Activated T-cell treated with anti-CD3 and anti-CD28 coated beads, Interleukin-2, amount 50 U/mL, for 1 hour (primary cell): ENCODE measurements at places on chromosomes 7 and 10.

DNA sequence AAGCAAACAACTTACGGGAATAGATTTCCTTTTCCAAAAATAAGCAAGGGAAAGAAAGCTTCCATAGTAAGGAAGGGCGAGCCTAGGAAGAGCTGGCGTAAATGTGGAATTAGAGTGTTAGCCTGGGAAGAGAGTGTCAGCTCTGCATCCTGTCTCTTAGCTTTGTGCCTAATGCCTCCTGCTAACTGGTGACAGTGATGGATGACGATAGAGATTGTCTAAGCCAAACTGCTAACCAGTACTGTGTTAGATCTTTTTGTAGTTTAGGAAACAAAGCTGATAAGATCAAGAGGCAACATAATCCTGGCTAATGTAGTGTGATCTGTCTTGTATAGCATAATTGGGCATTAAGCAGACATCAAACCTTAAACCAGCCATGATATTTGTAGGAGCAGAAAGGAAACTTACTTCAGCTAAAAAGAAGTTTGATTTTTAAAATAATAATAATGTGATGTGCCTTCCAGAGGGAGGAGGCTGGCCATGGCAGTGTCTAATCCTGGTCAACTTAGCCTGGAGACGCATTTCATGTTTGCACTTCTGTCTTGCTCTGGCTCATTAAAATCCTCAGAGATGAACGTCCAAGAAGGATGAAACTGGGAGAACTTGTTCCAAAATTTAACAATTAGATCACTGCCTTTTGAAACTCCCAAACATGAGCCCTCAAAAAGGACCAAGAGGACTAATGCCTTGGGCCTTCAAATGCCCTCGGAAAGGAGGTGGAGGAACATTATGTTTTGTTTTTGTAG is 85.1 kb downstream of the FAM204A start:
- DNase-seq = no peak

- DNase-seq = no peak
Measured at GRCh38 chr10:33638374-33638773, 303.9 kb upstream of the NRP1 start.

- DNase-seq = no peak
Measured at GRCh38 chr10:76433161-76434005, 1002.0 kb downstream of the LRMDA start.

- DNase-seq = no peak
Measured at GRCh38 chr7:140655511-140656408, 15.1 kb upstream of the DENND2A start.

DNA sequence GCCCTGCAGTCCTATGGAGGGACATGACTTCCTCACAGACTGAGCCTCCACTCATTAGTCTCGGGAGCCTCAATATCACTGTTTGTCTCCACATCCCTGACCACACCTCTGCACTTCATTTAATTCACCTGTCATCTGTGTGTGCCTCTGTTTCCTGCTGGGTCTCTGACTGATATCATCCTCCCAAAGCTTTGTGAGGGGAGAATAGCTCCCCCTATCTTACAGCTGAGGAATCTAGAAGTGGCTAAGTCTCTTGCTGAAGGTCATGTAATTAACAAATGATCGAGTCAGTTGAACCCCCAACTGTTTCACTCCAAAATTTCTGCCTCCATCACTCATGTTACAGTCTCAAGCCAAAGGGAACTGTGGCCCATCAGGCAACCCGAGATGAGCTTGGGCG is 5.5 kb upstream of the CPXM2 start:
- no peak for DNase-seq

- DNase-seq = no peak
Measured at GRCh38 chr10:108597031-108597430, 1326.3 kb downstream of the XPNPEP1 start.

DNA sequence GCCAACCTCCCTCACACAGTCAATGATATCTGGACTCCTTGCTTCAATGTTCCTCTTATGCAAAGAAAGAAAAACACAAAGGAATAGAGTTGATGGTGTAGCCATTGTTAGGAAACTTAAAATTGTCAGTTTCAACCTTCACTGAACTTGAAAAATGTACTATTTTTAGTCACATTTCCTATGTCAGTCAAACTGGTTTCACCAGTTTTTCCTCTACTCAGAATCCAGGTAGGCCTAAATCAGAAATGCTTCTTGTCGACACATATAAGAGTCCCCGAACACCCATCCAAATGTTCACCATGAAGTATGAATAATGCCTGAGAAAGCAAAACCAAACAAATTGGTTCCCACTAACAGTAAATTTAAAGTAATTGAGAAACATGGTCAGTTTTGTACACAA is 42.4 kb upstream of the ZMYND11 start:
- DNase-seq = no peak

DNA sequence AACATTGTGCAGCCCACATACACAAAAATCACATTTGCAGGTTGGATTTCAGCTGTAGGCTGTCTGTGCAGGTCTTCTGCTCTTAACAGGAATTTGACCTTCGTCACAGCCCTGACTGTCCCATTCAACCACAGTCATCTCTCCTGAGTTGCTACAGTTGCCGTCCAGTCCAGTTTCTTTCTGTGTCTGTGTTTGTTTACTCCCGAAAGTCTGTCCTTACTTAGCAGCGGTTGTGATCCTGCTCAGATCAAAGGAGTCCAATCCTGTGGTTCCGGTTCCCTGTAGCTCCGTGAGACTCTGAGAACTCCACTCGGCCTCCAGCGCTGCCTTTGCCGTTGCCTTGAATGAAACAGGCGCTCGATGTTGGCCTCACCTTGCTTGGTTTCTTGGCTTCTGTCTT is 111.6 kb upstream of the GATA3 start:
- DNase-seq = no peak

GRCh38 chr7:19916046-19916445 is 142.6 kb upstream of the TMEM196 start:
- no peak for DNase-seq

DNA sequence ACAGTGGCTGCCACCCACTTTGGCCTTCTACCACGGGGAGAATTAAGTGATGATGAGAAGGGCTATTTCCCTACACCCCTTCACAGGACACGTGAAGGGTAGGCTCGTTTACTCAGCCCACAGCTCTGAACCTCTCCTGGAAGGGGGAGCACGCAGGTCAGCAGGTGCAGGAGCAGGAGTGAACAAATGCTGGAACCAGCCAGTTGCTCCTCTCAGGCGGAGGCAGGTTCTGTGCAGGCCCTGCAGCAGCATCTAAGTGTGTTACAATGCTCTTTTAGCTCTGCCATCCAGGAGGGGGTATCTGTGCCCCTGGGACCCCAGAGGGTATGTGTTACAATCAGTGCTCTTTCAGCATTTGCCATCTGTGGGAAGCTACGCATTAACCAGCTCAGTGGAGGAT is 61.2 kb downstream of the AHR start:
- no peak for DNase-seq

DNA sequence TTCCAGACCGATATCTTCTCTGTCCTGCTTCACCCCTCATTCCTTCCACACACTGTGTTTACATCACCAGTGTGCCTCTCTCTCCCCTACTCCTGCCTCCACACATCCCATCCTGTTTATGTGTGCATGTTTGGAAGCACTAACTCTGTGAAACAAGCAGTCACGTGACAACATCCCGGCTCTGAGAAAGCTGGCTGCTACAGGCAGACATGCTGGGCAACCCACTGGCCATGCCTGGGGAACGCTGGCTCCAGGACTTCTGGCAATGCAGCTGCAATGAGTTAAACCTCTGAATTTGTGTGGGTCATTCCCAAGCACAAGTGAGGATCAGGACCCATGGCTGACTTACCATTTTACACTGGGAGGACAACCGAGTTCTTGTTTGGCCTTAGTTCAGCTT is 74.0 kb downstream of the WNT2 start:
- DNase-seq = no peak

DNA sequence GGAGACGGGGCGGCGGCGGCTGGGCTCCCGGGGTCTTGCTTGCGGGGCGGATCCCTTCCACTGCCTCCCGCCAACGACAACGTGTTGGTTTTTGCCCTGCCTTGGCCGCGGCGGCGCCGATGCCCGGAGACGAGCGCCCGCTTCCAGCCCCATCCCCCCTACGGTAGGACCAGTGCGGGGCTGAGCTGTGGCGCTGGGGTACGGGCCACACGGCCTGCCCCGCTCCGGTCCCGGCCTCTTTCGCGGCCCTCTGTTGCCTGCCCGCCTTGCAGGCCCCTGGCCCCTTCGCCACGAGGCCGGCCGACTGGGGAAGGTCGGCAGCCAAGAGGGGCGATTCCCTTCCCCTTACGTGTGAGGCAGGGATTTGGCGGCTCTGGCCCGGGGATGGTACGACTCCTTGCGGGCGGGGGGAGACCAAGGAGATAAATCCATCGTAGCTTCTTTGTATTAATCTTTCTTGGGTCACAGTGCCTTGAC is 488 bp downstream of the EIF4H start:
- no peak for DNase-seq

GRCh38 chr10:32295027-32295426 is 51.9 kb downstream of the EPC1 start:
- no peak for DNase-seq

- peak; percentile 20 for DNase-seq
Measured at GRCh38 chr7:27191161-27191731, 6.2 kb upstream of the HOXA11 start.

DNA sequence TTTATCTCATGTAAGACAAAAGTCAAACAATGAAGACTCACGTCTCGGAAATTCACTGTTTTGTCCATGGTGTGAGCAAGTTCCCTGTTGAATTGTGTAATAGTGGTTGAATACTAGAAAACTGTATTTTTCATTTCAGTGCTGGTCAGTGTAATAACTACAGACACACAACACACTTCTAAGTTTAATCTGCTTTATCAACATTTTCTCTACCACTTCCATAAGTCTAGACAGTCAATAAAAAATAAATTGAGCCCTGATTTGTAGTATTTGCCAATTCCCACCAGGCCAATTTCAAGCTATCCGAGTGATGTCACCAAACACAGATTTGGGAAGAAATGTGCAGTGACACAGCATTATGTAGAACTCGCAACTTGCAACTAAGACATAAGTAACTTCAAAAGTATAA is 81.9 kb downstream of the GPR141 start:
- no peak for DNase-seq

- no peak for DNase-seq
Measured at GRCh38 chr7:27459731-27460053, 203.0 kb downstream of the HIBADH start.

DNA sequence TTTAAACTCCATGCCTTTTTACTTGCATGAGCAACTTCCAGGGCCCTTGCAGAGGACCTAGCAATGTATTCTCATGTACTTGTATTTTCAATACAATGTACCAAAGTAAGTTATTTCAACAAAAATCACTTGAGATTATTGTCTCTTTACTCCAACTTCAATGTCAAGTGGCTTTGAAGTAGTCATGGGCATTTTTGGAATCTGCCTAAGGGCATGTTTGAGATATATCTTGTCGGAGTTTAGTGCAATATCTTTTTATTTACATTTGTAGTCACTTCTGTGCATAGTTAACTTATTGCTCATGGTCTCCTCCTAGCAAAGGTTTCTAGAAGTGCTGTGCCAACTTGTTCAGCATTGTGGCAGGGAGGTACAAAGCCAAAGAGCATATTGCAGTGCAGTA is 508.7 kb upstream of the SEMA3D start:
- no peak for DNase-seq

DNA sequence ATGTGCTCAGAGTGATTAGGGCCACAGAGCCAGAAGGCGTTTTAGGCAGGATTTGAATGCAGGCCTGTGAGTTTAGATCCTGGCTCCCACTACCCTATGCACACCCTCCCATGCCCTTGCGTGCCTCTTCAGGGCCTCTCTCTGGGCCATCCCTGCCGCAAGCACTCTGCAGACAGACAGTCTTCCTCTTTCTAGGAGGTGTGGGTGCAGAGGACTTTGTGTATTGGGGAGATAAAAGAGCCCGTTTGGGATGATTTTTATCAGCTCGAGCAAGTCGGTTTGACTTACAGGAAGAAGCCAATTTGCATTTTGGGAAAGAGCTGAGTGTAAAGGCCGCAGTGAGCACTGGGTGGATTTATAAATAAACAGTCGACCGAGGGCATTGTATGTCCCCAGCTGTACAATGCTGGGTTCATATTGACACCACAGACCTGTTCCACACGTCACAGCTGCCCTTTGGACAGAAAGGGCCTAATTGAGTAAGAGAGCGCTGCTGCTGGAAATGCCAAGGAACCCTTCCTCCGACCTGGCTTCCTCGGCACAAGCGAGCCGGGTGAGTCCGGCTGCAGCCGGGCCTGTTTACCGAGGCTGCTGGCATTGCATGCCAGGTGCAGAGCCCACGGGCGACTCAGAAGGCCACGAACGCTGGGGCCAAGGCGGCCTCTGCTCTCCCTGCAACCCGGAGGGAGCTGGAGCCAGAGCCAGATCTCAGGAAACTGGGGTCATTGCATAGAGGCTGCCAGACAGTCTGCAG is 25.1 kb downstream of the ZMIZ1 start:
- no peak for DNase-seq

DNA sequence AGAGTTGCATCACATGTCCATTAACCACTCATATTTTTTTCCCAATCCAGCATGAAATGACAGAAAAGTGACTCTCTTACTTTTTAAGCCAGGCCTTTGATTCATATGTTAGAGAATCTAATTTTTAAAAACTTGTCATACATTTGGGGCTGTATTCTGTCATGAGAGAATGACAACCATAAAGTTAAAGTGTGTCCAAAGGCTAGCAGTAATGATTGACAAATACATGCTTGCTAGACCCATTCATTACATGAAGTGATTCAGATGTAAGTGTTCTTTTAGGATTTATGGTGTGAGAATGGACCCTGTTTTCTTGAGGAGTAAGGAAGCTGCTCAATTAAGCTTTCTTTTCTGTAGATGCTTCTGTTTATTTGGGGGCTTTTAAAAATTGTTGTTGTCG is 75.4 kb downstream of the CSTF2T start:
- no peak for DNase-seq

GRCh38 chr7:116499168-116500077 is at the start of gene CAV2:
CAV2 (plus strand) TSS chr7:116499738; CDS start chr7:116499782, 44 bp downstream.
- peak; percentile 27 for DNase-seq

- no peak for DNase-seq
Measured at GRCh38 chr7:47804767-47805545, 143.3 kb downstream of the PKD1L1 start.

DNA sequence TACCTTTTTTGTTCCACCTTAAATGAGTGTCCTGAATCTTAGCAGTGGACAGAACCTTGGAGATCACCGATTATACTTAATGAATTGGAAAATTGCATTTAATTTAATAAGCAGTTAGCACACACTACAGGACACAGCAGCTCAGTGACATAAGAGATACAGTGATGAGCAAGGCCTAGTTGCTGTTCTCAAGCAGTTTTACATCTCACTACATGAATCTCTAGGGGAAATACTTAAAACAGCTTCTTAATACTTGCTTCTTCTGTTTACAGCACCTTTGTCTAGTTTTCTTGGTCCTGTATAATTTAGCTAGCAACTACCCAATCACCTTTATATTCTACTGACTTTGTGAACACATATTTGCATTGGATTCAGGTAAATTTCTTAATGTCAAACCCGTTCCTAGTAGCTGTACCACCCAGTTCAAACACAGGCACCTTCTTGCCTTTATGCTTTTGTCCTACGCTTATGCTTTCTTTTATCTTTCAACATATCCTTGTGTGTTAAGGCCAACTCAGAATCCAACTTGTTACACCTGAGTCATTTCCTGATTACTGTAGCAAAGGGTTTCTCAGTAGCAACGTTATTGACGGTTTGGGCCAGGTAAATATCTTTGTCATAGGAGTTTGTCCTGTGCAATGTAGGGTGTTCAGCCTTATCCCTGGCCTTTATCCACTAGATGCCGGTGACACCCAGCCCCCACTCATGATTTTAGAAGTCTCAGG is 1.8 kb downstream of the STAM start:
- no peak for DNase-seq

- DNase-seq = no peak
Measured at GRCh38 chr10:71868192-71868697, 17.2 kb upstream of the PSAP start.

GRCh38 chr7:145915679-145916078 is 200.9 kb upstream of the CNTNAP2 start:
- no peak for DNase-seq
